ENCODE measurements at places on chromosomes 2 and 18.

- no peak for DNase-seq
Observed at GRCh38 chr2:110768591-110768990, 36.2 kb downstream of the ACOXL start.

DNA sequence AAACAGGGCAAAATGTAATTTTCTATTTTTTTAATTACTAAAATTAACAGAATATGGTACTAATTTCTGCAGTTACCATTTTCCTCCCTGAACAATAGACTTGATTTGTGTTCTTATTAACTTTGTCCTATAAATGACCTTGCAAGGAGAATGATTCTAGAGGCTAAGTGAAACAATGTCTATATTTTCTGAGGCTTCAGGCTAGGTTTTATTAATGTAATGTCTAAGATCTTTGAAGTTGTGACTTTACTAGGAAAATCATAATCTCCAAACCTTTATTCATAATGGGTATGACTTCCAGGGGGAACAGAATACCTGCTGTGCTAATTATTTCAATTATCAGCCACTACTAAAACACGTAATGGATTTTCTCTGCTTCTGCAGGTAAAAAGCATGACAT lies 94.4 kb downstream of the TAF4B start:
- DNase-seq = no peak

DNA sequence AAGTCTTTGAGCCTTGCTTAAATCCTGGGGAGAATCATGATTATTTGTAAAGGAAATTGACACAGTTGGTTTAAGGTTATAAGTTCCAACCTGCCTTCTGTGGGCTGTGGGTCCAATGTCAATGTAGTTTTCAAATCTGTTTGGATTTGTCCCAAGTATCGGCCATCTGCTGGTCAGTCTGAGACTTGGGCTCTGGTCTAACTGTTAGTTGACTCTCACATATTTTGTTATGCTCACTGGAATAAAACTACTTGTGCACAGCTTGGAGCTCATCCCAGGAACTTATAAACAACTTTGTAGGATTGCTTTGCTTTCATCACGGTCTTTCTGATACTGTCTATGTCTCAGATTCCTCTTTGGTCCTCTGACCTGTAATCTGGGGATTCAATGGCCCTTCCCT lies 1026.2 kb upstream of the ZEB2 start:
- DNase-seq = no peak

- no peak for DNase-seq
Observed at GRCh38 chr2:71696381-71696780, 243.0 kb downstream of the DYSF start.

Measured in activated CD4-positive, alpha-beta T cell treated with anti-CD3 and anti-CD28 coated beads for 24 hours (primary cell).